NCI-H1694 (cell line): ENCODE measurements at places on chromosomes 7 and 10.
A peak's percentile ranks its signal among the peaks of the same experiment; 100 is the strongest.

DNA sequence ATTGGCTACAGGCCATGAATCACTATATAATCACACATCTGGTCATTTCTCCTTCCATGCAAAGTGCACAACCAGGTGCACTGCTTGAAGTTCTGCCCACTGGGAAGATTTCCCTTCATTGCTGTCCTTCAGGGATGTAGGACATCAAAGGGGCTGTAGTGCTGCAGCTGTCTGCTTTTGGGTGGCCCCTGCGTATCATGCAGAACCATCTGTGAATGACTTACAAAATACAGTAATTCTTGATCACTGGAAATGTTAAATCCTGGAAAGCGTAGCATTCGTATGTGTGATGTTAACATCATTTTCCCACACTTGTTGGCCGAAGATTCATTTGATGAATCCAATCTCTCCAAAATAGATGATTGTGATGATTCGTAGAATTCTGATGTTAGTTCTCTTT is 22.4 kb downstream of the AKR1C3 start:
- DNase-seq: no peak

DNA sequence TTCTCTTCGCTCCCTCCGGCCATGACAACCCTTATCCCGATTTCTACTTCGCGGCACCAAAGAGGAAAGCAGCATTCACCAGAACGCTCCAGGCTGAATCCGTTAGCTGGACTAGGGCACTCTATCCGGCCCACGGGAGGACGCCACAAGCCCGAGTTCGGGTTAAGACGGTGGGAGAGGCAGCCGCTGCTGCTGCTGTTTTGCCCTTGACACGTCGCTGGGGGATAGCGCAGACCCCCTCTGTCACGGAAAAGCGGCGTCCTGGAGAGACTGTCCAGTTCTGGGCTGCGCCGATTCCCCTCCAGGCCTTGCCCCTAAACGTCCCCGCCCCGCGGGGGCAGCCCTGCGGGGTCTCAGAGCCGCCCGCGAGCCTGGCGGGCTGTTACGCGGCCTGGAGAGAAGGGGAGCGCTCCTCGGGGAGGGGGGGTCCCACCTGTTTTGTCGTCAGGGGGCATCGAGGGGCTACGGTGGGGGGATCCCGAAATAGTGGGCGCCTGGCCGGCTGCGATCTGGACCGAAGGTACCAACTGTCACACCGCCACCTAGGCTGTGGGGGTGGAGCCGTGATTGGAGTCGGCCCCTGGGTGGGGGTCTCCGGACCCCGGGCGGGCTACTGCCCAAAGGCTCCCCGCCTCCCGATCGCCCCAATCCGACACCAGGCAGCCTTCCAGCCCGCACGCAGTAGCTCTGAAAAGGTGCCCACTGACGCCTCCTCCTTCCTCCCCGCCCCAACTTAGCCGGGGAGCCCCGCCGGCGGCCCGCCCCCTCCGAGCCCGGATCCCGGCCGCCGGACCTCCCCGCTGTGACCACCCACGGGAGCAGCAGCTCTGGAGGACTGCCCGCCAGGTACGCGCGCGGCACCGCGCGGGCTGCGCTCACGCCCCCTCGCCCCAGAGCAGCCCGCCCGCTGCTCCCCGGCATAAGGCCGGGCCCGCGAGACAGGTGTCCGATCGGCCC is 772 bp downstream of the SGMS1 start:
- DNase-seq: no peak

DNA sequence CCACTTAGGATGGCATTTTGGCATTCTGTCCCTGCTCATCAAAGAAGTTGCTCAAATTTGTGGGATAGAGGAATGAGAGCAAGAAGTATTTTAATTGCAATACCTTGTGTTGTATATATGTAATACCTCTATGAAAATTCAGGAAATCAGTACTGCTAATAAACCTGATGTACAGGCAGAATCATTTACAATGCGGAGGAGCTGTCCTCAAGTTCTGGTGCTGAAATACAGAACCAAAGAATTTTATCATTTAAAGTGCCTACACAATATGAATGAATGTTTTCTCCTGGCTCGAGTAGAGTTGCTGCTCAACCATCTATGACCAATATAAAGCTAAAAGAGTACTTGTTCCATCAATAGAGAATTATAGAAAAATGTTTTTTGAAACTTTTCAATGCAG is 305.8 kb downstream of the PLXNA4 start:
- DNase-seq: no peak

DNA sequence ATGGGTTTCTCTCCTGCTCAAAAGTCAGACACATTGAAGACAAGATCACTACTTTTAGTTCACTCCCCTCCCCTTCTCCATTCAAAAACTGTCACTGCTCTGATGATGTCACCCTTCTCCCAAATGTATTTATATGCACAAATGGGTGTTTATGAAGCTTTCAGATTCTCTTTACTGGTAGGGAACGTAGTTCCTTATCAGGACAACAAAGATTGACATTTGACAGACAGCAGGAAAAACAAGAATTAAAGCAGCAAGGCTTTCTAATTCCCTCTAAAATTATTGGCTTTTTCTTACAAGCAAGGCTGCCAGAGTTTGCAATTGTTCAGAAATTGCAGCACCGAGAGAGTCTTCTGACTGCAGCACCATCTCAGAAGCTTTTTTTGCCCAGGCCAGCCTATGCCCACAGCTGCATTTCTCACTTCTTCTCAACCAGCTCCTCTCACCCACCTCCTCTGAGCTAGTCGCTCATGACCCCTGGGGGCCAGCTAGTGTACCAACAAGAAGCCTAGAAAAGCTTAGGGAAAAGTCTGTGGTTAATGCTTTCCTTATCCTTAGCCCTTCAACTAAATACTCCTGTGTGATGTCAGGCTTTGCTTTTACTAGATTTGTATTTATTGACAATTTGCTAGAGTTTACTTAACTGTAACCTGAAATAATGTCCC is 265.1 kb downstream of the HTR7 start:
- peak; percentile 43 for DNase-seq

DNA sequence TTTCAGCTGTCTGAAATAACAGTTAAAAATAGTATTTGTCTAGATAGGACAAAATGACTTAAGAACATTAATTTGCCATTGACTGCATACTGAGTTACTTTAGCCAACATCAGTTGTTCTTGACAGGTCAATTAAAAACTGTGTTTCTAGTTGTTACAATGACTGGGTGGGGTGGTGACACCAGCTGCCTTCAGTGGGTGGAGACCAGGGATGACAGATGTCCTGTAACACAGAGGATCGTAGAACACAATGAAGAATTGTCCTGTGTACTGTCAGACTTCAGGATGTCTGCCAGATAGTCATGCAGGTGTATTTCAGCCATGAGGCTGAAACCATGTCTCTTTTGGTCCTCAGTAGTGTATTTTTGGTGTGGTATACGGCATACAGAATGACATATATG is 24.4 kb downstream of the TRUB1 start:
- DNase-seq: no peak

DNA sequence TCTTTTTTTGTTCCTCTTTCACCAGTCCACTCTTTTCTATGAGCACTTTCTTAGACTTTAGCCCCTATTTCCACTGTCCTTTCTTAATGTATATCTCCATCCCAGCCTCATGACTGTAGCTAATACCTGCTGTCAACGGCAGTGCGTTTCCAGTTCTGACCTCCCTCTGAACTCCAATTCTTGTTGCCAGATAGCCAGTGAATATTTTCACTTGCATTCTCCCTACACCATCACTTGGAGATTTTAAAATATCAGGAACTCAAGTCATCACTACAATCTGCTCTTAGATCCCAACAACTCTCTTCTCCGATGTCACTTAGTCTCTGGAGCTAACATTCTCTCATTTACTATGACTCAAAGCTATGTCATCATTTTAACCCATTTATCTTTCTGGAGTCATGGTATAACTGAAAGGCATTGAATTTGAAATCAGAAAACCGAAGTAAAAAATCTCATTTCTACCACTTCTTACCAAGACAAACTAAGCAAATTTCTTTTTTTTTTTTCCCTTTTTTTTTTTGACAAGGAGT is 5.1 kb upstream of the SLC16A12 start:
- no peak for DNase-seq

GRCh38 chr10:92064506-92064905 is 140.9 kb downstream of the BTAF1 start:
- no peak for DNase-seq
